ENCODE measurements at places on chromosomes 13 and 19.
A peak's percentile ranks its signal among the peaks of the same experiment; 100 is the strongest.

GRCh38 chr13:39765801-39766463, 110.5 kb downstream of the COG6 start:
- DNase-seq = peak; percentile 30

GRCh38 chr19:1062387-1063029, 4.5 kb upstream of the ARHGAP45 start:
- no peak for DNase-seq

- no peak for DNase-seq
Measured at GRCh38 chr13:36712770-36713169, 39.0 kb downstream of the SERTM1 start.

DNA sequence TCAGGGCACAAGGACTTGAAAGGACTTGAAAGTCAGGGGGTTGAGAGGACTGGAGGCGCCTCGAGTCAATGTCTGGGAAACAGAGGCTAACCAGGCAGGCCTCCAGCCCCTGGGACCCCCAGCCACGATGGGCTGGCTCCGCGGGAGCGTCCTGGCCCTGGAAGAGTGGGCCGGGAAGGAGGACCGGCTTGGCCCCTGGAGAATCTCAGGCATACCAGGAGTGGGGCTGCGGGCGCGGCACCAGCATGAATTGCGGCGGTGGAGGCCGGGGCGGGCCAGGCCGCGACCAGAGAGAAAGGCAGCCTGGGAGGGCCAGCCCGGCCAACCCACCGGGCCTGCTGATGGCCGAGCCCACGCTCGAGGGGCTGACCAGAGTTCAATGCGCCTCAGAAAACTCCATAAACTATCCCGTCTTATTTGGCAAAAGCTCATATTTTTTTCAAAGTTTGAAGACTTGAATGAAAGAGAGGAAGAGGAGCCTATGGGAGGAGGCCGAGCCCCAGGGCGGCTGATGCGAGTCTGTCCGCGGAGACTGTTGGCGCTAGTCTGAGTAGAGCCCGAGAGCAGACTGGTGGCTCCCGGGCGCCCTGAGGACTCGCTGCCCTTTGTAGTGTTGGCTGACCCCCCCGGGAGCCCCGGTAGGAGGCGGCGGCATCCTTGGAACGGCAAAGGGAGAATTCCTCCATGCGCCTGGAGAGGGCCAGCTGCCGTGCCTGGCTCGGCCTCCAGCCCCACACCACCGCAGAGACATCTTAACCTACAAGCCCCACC, 68.0 kb downstream of the MLLT1 start:
- DNase-seq = no peak

DNA sequence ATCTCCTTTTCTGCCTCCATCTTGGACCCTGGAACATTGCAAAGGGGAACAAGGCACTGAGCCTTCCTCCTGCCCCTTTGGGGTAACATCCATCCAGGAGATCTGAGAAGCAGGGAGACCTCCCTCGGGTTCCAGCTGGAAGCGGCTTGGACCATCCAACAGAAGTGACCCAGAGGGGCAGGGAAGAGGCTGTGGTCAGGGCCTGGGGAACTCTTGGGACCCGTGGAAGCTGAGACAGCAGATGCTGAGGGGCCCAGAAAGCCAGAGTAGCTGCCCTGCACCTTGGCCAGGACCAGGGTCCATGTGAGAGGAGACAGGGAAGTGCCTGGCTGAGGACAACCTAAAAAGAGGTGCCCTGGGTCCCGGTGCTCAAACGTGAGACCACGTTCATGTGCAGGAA, 21.9 kb upstream of the KCTD15 start:
- no peak for DNase-seq

DNA sequence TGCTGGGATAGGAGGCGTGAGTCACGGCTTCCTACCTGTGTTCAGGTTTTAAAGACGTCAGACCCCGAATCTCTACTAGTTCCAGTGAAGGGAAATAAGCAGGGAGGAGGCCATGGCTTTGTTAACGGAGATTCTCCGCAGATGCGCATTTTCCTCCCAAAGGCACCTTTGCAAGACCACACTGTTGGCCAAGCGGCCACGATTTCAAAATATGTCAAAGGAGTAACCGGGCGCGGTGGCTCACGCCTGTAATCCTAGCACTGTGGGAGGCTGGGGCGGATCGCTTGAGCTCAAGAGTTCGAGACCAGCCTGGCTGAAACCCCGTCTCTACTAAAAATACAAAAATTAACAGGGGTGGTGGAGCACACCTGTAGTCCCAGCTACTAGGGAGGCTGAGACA, 21.9 kb downstream of the ZNF763 start:
- no peak for DNase-seq

GRCh38 chr19:3682741-3683404, 17.4 kb downstream of the PIP5K1C start:
- DNase-seq = no peak

- DNase-seq = peak; percentile 13
Measured at GRCh38 chr19:58021541-58022282, 12.1 kb upstream of the ZSCAN1 start.

GRCh38 chr13:51727634-51728274, 76.2 kb downstream of the DHRS12 start:
- DNase-seq = no peak

GRCh38 chr19:3606174-3606689, 443 bp downstream of the TBXA2R start:
- peak; percentile 17 for DNase-seq

DNA sequence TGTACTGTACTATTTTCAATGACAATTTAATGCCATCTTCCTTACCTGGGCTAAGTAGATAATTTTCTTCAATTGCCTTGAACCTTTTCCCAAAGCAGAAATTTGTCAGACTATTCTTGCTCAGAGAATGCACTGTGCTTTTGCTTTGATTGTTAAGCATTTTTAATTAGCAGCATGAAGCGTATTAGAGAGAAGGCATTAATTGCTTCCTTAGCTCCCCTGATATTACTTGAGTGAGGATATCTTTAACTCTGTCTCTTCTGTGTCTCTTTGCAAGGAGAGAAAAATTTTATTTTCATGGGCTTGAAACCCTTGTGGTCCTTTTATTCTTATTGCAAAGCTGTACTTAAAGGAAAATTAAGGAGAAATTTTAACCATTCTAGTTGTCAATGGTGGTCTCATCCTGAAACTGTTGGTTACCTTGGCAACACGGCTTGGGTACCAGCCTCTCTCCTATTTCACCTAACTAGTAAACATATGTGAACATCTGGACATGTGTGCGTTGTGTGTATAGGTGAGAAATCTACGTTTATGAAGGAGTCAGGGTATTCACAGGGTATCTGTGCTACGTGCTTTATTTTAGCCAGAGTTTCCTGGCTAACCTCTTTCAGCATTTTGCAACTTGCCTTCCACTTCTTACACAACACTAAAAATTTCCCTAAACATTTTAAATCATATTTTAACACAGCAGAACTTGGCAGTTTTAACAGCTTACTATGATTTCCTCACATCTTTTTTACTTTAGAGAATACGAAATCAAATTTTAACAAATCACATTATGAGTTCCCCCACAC, 225.5 kb downstream of the KLF5 start:
- DNase-seq = no peak

DNA sequence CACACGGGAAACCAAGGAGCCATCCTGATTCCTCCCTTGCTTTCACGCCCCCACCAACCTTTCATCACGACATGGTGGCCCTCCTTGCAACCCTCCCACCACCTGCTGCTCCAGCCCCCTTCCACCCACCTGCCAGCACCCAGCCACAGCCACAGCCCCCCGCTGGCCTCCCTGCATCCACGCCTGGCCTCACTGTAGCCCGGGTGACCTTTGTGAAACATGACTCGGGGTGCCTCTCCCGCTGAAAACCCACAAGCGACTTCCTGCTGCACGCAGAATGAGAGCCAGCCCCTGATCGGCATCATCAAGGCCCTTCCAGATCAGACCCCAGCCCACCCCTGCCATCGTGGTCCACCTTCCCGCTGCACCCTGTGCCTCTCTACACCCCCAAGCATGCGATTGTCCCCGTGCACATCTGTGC, 14.9 kb downstream of the POP4 start:
- peak; percentile 58 for DNase-seq

GRCh38 chr13:74645586-74645985, 511.4 kb upstream of the KLF12 start:
- DNase-seq = no peak

DNA sequence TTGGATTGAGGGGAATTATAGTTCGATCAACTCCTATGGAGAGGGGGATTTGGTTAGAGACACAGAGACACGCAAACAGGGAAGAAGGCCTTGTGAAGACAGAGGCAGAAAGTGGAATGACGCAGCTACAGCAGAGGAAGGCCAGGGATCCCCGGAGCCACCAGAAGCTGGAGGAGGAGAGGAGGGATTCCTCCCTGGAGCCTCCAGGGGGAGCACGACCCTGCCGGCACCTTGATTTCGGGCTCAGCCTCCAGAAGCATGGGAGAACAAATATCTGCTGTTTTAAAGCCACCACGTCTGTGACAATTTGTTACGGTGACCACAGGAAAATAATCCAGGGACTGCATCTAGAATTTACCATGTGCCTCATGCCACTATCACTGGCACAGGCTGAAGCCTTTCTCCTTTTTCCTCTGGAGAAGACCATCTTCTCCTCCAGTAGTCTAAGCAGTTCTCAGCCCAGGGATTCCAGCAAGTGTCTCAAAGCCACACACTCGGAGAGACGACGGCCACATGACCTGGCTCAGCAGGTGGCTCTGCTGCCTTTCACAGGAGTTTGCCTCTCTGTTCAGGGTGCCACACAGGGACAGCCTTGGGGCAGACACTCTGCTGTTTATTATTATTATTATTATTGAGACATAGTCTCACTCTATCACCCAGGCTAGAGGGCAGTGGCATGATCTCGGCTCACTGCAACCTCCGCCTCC, 39.9 kb upstream of the CCNE1 start:
- DNase-seq = peak; percentile 20

- DNase-seq = no peak
Measured at GRCh38 chr19:21423057-21424041, 26.4 kb downstream of the ZNF493 start.

DNA sequence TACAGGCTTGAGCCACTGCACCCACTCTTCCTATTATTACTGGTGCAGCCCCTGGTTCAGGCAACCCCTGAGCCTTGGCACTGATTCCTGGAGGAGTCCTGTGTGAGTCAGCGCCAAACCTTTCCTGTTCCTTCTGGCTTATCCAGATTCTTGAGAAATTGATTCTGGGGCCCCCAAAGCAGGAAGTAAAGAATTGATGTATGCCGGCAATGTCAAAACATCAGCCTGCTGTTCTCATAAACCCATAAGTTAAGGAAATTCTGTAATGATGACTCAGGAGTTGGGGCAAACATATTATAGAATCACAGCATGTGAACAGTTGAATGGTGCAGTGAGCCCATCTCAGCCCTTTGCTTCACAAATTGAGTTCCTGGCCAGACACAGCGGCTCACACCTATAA, 1.4 kb upstream of the OR7G3 start:
- DNase-seq = no peak
